ENCODE measurements at places on chromosomes 11 and 22.

DNA sequence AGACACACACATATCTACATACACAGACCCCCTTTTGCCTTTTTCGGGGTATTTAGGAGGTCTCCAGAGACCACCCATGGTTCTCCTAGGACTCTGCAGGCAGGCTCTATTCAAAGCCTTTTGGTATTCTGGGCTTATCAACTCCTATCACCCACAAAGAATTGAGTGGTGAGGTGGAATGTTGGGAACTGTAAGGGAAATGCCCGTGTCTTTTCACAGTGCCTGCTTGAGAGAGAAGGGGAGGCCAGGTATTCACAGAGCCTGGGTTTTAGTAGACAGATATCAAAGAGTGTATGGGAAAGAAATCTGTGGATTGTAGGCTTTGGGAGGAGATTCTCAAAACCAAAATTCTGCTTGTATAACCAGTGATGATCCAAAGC, 44.0 kb upstream of the CSNK2A3 start:
- DNase-seq = no peak

GRCh38 chr11:111793863-111794262, 27.7 kb upstream of the PPP2R1B start:
- DNase-seq = no peak

DNA sequence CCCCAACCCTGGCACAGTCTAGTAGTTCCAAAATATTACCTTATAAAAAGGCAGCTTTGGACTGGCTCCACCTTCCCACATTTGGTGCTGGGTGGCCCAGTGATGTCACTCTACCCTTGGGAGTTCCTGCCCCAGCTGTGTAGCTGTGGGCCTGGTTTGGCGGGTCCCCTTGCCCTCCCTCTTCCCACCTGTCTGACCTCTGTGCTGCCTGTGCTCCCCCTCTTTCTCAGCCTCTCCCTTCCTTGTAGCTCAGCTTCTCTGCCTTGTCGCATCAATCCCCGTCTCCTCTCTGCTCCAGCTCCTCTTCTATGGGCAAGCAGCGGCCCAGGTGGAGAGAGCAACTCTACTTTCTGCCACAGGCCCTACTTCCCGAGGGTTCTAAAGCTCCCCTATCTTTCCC, 54.6 kb downstream of the CHRDL2 start:
- no peak for DNase-seq

DNA sequence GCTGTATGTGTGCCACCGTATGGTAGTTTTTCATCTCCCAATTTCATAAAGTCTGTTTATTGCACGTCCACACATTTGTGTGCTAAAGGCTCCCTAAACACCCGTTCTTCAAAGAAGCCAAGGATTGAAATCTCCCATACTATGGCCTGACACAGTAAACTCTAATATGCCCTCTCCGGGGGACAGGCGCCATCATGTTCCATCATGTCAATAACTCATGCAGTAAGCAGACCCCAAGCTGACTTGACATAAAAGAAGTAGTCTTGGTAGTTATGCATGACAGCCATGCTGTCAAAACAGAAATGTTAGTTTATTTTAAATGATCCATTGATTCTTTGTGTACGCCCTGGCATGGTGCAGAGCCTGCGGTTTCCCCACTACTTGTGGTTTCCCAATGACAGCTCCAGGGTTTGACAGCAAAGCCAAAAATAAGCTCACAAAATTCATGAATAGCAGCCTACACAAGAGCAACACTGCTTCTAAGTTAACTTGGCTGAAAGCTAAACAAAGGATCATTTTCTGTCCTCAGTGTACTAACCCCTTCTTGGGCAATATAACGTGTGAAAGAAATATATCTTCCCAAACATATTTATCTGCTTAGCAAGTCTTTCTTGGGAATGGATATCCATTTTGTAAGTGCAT, 56.5 kb upstream of the CABP7 start:
- DNase-seq = no peak

DNA sequence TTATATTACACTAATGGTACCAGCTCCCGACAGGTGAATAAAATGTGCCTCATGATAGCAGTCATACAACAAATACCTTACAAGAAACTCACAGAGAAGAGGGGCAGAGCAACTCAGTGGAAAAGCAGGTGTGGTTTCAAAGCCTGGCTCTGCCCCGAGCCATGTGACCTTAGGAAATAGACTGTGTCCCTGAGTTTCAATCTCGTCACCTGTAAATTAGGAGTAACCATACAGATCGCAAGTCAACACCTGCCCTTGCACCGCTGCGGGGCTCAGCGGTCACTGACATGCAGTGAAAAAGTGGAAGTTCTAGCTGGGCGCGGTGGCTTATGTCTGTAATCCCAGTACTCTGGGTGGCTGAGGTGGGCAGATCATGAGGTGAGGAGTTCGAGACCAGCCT, 11.9 kb upstream of the MRTFA start:
- DNase-seq = no peak

GRCh38 chr11:64519541-64519940, 71.5 kb upstream of the SLC22A12 start:
- no peak for DNase-seq

GRCh38 chr11:86037743-86038142, 31.1 kb downstream of the PICALM start:
- no peak for DNase-seq

DNA sequence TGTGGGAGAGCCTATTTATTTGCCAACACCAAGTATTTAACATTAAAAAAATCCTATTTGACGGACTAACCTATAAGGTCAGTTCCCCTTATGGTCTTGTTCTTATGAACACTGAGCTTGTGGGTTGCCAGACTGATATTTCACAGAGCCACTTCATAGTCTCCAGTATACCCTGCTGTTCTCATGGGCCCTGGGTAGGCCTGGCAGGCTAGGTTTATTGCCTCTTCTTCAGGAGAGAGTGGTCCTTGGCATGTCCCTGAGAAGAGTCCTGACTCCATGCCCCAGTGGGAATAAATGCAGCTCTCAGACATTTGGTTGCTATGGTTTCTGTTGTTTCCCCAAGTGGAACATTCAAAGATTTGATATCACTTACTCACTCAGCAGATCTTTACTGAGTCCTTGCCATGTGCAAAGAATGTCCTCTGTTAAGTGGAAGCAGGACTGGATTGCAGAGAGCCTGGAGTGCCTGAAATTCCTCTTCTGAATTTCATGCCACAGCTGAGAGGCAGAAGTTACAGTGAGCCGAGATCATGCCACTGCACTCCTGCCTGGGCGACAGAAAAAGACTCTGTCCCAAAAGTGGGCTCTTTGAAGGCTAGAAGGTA, 15.7 kb downstream of the SLC5A1 start:
- no peak for DNase-seq

DNA sequence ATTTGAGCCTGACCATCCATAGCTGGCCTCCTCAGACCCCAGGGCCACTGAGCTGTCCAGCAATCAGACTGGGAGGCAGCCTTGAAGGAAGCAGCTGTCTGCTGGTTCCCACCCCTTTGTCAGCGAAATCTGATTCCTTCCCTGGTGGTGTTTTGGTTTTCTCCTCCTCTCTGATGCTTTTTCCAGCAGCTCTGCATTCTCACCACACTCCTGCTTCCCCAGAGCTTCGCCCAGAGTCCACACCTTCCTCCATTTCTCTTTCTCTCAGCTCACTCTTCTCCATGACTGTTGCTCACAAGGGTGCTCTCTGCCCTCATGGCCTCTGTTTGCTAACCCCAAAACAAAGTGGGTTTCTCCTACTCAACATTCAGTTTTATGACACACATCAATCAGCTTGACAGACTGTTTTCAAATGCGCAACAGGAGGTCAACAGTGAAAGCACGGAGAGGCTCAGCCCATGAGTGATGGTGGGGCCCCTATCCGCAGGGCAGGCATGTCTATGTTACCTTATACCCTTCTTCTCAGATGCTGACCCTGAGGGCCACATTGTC, 130.6 kb upstream of the MTNR1B start:
- no peak for DNase-seq

DNA sequence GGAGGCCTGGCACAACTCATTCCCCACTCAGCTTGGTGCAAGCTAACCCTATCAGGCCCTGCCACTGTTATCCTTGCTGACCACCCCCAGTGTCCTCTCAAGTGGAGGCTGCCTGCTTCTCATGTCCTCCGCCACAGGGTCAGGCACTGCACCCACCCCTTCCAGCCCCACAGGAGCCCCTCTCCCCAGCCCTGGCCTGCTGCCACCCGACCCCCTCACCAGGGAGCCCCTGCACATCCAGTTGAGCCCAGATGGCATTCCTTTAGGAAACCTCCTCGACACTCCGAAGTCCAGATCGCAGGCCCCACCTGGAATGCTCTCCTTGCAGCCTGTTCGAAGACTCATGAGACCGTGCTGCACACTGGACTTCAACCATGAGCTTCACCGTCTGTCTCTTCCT, 28.0 kb upstream of the IL17RA start:
- no peak for DNase-seq

- no peak for DNase-seq
Observed at GRCh38 chr11:129580278-129580677, 204.6 kb downstream of the BARX2 start.

GRCh38 chr11:74463216-74463615, 4.1 kb downstream of the KCNE3 start:
- no peak for DNase-seq

DNA sequence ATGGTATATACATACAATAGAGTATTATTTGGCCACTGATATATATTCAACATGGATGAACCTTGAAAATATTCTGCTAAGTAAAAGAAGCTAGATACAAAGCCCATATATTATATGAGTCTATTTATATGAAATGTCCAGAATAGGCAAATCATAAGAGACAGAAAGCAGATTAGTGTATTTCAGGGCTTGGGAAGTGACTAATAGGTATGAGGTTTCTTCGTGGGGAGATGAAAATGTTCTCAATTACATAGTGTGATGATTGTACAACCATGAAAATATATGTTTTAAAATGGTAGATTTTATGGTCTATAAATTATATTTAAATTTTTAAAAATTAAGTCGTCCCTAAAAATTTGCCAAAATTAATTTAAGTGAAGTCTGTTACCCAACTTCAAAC, 92.2 kb downstream of the STK33 start:
- no peak for DNase-seq

GRCh38 chr11:17439316-17439782, 37.3 kb downstream of the ABCC8 start:
- DNase-seq = no peak

DNA sequence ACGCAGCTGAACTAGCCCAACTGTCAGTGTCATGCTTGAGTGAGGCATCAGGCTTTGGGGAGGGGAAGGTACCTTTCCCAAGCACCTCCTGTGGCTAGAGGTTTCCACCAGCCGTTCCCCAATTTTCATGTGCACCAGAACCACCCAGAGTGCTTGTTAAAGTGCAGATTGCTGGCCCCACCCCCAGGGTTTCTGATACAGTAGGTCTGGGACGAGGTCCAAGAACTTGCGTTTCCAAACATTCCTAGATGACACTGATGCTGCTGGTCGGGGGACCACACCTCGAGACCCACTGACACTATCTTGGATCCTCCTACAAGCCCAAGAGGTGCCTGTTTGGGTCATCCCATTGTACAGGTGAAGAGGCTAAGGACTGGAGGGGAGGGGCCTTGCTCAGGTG, 59.8 kb downstream of the PDE2A start:
- DNase-seq = no peak

GRCh38 chr11:2580571-2581001, 119.2 kb downstream of the KCNQ1OT1 start:
- no peak for DNase-seq

DNA sequence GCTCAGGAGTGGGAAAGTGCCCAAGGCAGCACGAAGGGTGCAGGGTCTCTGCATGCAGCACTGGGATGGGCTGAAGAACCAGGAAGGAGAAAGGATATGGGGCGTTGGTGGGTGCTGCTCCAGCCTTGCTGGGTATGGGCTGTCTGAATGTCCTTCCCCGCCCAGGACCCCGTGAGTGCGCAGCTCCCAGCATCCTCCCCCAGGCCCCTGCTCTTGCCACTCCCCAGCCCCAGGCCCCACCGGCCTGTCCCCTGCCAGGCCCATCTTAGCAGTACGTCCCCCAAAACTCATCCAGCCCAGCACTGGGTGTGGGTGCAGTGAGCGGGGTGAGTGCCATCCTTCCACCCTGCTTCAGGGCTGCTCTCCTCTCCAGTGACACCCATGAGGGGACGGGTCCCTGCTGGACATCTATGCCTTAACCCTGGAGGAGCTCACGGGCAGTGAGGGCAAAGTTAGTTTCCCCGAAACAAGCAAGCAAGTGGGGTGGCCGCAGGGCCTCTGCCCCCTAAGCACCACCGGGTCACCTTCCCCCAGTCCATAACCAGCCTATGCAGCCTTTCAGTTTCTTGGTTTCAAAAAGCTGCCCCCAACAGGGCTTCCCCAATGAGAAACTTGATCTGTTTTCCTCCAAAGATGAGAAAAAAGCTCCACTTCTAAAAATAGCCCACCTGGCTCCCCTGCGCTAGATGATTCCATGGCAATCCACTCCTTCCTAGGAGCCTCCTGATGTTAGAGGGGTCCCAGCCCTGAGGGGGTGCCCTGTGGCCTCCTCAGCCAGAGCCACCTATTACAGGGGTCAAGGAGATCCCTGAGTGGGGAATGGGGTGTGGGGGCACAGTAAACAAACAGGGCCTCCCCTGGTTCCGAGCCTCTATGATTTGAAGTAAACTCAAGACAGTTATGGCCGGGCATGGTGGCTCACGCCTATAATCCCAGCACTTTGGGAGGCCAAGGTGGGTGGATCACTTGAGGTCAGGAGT, 103.8 kb downstream of the MORC2 start:
- no peak for DNase-seq

DNA sequence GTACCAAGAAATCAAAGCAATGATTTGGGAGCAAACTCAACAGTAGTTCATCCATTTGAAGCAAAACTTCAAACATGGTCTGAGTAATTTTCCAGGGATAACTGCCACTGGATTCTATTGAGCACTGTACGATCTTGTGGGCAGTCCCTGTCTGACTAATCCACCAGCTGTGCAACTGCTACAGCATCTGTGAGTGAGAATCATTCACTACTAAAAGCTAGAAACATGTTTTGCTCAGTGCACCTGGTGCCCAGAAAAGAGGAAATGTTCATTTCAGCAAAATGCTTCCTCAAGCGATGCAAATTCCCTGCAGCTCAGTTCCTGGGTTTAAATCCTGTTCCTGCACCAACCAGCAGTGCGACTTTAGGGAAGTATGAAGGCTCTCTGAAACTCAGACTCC, 1077.9 kb downstream of the DLG2 start:
- DNase-seq = no peak

DNA sequence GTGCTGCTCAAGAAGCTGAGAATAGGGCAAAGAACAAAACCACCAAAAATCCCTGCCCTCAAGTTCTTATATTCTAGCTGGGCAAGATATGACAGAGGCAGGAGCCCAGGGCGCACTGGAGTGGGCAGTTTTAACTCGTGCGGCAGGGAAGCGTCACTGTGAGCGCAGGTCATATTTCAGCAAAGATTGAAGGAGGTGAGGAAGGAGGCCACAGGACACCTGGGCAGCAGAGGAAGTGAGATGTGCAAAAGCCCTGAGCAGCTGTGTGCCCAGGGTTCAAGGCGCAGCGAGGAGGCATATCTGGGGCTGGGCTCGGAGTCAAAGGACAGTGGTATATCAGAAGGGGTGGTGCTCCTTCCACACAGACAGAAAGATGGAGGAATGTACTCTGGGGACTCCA, 13.5 kb downstream of the KCNC1 start:
- no peak for DNase-seq
